ENCODE measurements at places on chromosomes 5 and 9.

DNA sequence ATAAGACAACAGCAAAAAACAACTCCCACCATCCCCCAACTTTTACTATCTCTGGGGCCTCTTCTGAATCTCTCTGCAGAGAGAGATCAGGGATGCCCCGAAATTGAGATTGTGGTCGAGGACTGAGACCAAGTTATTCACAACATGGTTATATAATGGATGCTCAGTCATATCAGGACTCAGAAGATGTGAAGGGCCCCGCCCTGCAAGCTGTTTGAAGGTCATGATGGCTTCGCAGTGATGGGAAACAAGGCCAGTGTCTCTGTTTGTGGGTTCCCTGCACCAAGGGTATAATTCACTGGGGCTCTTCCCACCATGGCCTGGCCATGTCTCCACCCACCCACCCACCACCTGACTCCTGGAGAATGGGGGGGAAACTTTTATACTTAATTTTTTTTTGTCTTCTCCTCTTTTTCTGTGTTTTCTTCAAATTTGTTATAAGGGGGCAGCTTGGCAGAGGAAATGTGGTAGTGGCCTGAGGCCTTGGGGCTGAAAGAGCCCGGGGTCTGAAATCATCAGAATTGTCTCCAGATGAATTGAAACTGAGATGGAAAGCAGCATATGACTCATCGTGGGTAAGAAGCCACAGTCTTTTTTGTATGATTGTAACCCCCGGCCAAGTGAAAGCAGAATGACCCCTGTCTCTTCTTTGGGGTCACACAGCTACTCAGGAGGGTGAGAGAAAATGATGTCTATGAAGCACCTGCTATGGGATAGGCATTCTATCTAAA is 15.0 kb upstream of the TEX48 start:
- peak; percentile 34 for DNase-seq

DNA sequence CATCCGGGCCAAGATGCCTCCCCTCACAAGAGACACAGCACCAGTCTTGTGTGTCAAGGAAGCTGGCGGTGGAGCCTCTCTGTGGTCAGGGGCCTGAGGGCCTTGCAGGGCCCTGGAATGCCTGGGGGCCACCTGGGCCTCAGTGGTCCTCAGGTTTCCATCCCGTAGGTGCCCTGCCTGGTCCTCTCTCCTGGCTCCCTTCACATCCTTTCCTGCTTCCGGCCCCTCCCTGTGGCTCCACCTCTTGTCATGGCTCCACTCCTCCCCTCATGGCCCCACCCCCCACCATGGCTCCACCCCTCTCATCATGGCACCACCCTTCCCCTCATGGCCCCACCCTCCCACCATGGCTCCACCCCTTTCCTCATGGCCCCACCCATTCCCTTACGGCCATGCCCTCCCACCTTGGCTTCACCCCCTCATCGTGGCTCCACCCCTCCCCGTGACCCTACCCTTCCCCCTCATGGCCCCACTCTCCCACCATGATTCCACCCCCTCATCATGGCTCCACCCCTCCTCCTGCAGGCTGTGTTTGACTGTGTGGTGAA is 175.8 kb downstream of the CACNA1B start:
- no peak for DNase-seq

DNA sequence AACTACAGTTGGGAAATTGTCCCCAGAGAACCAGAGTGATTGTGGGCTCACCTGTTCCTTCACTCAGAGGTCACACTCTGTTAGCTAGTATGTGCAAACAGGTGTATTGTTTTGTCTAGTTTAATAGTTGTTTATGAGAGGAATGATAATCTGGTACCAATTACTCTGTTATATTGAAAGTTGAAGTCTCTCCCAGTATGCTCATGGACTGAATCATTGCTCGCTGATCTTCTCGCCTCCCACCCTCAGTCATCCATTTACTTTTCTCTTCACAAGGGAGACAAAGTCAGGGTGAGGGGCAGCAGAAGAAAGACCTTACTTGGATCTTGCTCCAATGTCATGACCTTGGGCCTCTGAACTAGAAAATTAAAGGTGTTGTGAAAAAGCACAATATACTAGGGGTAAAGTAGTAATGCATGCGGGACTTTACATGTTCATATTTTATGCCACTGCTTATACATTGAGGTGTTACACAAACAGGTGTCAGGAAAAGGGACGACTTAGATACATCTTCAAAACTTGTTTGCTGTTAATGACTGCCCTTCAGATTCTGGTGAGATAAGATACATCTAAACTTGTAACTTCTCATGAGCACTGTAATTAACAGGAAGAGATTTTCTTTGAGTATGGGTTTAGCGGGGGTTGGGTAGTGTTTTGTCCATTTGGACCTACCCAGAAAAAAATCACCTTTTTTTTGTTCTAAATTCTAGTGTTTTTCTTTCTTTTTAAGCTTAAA is 36.9 kb downstream of the LNPEP start:
- DNase-seq: no peak

DNA sequence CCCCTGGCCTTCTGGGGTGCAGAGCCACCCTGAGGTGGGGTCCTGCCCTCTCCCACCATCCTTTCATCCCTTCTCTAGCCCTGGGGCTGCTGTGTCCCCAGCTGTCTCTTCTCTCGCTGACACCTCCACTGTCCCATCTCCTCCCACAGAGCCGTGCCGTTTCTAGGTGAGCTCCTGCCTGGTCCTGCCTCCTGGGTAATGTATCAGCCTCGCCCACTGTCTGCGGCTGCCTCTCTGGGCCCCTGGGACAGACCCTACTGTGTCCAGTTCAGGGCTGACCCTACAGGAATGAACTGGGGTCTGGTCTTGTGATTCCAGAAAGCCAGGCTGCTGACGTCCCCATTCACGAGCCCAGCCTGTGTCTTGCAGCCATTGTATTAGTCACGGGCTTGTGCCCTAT is 4.1 kb downstream of the PAEP start:
- DNase-seq: no peak

DNA sequence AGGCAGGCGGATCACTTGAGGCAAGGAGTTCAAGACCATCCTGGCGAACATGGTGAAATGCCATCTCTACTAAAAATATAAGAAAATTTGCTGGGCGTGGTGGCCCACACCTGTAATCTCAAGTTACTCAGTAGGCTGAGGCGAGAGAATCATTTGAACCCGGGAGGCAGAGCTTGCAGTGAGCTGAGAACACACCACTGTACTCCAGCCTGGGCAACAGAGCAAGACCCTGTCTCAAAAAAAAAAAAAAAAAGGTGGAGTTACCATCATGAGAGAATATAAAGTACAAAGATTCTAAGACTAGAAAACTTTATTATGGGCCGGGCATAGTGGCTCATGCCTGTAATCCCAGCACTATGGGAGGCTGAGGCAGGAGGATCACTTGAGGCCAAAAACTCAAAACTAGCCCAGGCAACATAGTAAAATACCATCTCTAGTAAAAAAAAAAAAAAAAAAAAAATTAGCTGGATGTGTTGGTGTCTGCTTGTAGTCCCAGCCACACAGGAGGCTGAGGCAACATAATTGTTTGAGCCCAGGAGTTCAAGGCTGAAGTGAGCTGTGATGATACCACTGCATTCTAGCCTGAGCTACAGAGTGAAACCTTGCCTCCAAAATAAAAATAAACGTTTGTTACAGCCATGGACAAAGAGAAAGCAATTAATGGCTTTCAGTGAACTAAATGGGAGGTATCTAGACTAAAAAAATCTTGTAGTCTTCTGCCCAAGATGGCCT is 12.9 kb downstream of the ANXA2R start:
- no peak for DNase-seq

GRCh38 chr5:79508794-79509193 is 5.1 kb downstream of the HOMER1 start:
- no peak for DNase-seq

- peak; percentile 99 for DNase-seq
These were observed 6.5 kb downstream of the GLIS3 start for GRCh38 chr9:4293293-4293941.

DNA sequence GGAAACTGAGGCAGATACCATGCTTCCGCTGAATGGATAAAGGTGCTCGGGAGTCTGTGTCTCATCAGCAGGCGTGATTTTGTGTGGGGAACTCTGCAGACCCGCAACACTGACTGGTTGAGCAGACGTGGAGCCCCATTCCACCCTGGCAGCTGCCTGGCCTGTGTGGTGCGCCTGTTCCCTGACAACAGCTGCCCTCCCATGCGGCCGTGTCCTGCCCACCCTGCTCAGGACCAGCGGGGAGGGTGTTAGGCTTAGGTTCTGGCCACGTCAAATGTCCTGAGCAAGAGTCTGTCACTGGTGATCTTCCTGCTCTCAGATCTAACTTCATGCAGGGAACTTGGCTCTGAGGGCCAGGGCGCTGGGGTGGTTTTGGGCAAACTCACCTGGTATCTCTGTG is 417.7 kb upstream of the IRX4 start:
- no peak for DNase-seq

DNA sequence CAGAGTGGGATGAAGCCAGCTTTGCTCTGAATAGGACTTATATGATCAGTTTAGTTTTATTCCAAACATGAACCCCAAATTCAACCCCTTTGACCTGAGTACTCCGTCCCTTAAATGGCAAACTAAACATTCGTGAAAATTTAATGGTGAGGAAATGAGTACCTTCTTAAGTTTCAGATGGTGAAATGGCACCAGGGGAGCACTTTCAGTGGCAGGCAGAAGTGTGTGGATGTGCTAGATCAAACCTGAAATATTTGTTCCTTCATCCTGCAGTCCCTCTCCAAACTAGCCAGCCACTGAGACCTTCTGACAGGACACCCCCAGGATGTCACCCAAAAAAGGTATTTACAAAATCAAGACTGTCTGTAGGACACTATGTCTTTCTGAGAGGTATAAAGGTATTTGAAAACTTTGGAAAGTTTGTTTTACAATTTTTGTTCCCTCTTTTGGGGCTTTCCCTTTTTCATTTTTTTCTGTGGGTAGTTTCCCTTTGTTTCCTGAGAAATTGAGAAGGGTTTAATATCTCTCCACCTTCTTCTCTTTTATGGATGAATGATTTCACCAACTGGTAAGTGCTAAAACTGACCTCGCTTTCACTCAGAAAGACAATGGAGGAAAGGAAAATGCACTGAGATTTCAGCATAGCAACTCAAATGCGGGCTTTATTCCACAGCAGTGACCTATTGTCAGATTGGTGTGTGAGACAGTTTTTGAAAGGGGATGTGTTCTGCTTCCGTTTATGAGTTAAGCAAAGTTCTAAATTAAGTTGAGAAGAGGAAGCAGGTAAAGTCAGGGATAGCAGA is 127.1 kb downstream of the TMC1 start:
- no peak for DNase-seq

DNA sequence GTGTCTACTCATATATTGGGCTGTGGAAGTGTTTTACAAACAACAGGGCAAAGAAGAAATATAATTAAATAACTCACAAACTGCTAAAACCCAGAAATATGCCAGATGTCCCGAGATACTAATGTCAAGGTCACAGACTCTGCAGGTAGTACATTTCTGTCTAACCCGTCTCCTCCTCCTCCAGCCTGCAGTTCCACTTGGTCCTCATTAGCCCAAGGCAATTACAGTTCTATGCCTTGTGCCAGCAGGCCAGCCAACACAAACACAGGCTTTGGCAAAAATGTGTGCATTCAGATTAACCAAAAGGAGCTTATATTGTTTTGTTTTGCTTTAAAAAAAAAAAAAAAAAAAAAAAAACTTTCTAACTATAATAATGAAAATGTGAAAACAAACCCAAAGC is 148.8 kb downstream of the MYO10 start:
- no peak for DNase-seq

- no peak for DNase-seq
These were observed 33.5 kb upstream of the CRB2 start for GRCh38 chr9:123322273-123323195.

DNA sequence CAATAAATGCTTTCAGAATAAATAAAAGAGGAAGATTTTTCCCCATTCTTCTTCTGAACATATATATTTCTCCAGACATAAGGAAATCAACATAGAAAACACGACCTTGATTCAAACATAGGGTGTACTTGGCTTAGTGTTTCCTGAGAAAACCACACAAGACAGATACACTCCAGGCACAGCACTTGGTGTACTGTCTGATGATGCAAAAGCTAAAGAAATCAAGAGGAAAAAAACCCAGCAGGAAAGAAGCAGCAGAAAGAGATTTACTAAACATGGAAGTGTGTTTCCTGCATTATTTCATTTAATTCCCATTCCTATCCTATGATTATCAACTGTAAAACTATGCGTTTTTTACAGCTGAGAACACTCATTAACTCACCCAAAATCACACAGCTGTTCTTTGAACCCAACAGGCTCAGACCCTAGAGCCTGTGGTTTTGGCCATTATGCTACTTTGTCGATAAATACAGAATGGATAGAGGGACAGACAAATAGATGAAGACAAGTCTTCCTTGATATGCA is 46.1 kb downstream of the NIPAL4 start:
- peak; percentile 82 for DNase-seq

DNA sequence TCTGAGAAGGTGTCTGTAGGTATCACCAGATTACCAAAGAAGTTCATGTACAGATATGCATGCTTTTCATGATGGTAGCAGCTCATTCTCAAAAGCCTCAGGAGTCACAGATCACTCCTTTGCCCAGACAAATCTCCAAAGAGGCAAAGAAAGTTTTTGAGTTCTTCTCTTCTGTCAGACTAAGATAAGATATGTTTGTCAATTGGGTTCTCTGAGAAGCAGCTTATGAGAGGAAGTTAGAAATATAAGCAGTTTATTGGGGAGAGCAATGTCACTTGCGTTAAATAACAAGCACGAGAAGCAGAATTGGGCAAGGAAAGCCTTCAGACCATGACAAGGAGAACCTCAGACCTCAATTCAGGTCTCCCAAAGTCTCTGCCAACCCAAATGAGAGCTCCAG is 219.2 kb upstream of the KLF4 start:
- no peak for DNase-seq

GRCh38 chr9:73042155-73042554 is 89.3 kb upstream of the ALDH1A1 start:
- DNase-seq: peak; percentile 74

- no peak for DNase-seq
These were observed 503.8 kb downstream of the IRX1 start for GRCh38 chr5:4099386-4099785.

GRCh38 chr5:169094586-169095409 is 206.1 kb downstream of the SLIT3 start:
- DNase-seq: peak; percentile 81

DNA sequence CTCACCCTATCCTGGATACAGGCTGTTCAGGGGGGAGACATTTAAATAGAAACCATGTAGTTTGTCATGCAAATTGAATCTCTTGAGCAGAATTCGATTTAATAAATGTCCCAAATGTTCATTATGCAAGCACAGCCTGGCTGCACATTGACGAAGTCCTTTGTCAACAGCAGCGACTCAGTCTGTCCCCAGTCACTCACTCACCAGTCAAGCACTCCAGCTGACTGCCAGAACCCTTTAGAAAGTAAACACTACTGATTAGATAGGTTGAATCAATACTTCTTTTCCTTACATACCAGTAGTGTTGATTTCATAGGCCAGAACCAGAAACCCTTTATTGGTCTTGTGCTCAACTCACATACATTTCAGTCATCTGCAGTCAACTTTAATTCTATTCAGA is 27.5 kb downstream of the CDH6 start:
- no peak for DNase-seq

DNA sequence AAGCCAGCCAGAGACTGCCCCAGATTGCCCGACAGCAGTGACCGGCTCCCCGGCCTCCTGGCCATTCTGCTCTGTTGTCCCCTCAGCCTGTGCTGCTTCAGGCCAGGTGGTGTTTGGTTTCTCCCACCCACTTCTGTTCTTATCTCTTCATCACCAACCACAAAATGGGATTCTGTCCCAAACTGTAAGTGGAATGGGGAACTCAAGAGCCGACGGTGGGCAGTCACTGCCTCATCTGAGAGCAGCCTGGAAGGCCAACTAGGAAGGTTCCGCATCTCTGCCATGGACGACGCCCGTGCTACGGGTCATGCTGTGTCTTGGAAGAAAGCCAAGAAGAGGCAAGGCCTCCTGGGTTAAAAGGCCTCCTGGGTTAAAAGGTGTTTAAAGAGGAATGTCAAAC is 219.0 kb upstream of the PIK3R1 start:
- no peak for DNase-seq

- DNase-seq: peak; percentile 77
These were observed 47.9 kb upstream of the XPA start for GRCh38 chr9:97744710-97745708.

All from amniotic epithelial cell (primary cell).